ENCODE measurements at places on chromosomes 16 and 17.

- no peak for DNase-seq
Observed at GRCh38 chr16:83689385-83689831, 118.4 kb upstream of the HSBP1 start.

DNA sequence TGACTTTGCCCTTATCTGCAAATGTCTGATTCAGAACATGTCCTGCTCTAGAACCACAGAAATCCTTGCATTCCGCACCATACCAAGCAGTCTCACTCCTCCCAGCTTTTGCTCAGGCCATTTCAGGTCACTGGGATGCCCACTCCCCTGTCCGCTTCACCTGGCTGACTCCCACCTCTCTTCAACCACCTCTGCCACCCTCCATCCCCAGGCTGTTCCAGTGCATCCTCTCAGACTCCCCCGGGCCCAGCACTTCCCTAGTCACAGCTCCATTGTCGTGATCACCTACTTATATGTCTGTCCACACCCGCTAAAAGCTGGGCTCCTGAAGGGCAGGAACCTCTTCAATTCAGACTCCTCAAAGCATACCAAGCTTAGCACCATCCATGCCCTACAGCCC lies 58.4 kb upstream of the CDH5 start:
- no peak for DNase-seq

DNA sequence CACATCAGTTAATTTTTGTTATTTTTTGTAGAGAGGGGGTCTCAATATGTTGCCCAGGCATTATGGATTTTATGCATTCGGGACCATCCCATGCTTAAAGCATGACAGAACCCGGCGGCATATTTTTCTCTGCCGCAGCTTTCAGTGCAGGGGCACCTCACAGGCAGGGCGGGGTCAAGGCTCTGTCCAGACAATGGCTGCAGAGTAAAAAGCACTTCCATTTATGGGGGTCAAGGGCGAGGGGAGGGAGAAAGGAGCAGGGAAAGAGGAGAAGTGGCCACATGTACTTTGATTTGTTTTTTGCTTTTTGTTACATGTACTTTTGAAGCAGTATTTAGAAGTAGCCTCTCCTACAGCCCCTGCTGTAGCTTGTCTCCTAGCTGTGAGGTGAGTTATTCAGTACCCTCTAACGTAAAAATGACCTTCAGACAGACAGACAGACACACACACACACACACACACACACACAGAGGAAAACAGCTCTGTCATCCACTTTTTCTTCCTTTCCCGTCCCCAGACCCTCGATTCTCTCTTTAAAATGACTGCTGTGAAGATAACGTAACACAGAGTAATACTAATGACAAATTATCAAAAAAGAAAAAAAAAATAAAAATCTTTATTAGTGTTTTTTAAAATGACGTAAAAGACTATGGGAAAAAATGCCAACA lies 856 bp upstream of the SCPEP1 start:
- DNase-seq: no peak

DNA sequence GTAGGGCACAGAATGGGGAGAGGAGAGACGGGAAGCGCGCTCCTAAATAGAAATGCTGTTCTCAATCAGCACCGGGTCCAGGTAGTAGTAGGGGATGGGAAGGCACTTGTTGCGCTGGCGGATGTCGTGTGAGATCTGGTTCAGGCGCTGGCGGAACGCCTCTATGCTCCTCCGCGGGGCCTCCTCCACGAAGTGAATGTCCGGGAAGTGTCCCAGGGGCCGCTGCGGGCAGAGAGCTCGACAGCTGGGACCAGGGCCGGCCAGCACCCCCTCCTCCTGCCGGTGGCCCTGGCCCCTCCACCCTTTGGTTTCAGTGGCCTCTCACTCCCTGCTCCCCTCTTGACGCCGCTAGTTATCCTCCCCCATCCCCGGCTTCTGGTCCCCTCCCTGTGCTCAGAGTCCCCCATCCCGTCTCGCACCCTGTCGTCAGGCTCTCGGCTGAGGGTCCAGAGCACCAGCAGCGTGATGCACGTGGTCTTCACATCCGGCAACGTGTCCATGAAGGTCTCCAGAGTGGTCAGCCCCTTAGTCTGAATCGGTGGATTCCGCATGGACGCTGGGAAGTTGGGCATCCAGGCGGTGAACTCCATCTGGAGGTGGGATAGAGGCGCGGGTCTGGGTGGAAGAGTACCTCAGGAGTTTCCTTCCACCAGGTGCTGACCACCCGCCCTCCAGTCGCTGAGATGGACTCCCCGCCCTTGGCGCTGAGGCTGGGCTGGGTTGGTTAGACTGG lies 14.6 kb downstream of the ALOX12B start:
- peak; percentile 47 for DNase-seq

- DNase-seq: no peak
Observed at GRCh38 chr17:49198211-49198610, 12.2 kb downstream of the GNGT2 start.
